ENCODE measurements at places on chromosomes 1 and 21.

- DNase-seq = no peak
Observed at GRCh38 chr1:215276582-215276981, 194.0 kb downstream of the KCNK2 start.

- DNase-seq = peak; percentile 64
Observed at GRCh38 chr1:204323887-204324286, 35.8 kb downstream of the PLEKHA6 start.

DNA sequence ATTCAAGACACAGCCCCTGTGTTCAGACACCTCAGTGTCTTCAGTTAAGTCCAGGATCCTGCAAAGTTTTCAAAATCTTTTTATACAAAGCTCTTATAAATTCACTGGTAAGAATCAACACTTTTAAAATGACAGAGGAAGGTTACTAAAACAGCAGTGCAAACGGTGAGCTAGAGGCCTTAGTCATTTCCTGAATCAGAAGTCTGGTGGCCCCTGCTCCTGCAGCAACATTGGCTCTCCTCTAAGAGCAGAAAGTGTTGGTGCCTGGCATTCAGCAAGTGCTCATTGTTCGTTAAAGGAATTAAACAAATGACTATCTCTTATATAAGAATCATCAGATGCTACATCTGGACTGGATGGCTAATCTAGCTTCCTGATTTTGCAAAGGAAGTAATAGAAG, 282.9 kb downstream of the PTGER3 start:
- DNase-seq = no peak

DNA sequence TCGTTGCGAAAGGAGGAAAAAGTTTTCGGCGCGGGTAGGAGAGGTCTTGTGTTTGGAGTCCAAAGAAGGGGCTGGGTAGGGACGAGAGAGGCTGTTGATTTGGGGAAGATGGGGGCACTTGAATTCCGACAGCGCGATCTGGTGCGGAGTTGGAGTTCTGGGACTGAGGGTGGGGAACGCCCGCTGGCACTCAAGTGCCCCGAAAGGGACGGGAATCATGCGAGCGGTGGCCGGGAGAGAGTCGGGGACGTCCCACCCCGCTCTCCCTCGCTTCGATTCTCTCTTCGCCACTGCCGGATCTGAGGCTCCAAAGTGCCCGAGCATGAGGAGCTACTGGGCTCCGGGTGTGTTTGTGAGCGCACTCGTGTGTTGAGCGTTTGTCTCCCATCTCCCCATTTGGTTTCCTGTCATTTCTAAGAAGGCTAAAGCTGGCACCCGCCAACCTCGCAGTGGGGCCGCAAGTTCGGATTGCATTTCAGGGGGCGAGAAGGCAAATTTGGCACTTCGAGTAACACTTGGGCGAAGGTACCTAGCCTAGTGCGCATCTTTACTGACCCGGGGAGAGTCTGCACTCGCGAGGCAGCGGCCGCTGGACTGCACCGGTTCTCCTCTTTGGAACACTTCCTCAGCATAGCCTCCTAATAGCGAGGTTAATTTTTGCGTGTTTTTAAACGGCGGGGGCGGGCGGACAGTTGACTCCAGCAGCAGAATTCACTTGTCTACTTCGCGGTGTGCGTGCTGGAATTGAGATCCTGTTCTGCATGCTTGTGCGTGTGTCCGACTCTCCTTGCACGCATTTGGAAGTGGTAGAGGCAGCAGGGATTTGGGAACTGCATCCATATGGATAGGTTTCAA, 1.2 kb downstream of the CHRM3 start:
- peak; percentile 24 for DNase-seq

DNA sequence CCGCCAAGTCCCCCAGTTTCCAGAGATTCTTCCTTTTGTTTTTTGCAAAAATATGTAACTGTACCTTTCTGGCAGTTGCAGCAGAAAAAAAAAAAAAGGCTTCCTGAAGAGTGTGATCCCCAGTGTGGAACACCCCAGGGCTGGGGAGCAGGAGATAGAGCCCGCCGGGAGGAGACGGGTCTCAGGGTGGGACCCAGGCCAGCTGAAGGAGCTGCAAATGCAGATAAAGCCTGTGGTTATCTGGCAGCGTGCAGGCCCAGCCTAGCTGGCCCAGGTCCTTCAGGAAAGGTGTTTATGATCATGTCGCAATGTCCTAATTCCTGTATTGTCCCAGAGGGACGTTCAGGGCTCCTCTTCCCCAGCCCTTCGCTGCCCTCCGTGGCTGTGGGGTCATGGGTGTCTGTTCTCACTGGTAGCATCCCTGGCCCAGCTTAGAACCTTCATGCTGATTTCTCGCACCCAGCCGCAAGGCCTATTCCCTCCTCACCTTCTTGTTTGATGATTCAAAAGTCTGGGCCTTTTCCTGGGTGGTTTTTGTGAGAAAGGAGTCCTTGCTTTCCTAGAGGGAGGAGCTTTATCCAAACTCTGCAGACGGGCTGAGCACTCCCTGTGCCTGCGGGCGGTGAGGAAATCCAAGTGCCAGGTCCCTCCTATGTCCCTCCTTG, 26.2 kb downstream of the RNF187 start:
- no peak for DNase-seq

DNA sequence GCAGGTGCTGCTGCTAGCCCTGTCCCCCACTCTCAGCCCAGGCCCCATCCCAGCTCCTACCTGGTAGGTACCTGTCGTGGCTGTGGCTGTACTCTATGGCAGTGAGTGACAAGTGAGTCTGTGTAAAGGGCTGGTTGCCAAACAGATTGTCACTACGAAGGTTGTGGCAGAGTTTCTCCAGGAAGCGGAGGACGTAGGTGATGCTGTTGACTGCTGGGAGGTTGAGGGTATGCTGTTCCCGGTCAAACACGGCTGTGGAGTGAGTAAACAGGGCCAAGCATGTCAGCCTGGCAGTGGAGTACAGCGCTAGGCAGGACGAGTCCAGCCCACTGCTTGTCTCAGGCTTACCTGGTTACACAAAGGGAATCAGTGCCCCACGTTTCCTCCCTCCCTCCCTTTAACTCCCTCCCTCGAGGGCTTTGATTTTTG, 24.8 kb upstream of the SLFNL1 start:
- no peak for DNase-seq

- no peak for DNase-seq
Observed at GRCh38 chr21:35895598-35895997, 164.7 kb downstream of the SETD4 start.

- no peak for DNase-seq
Observed at GRCh38 chr21:34313116-34313515, 50.7 kb upstream of the KCNE2 start.

DNA sequence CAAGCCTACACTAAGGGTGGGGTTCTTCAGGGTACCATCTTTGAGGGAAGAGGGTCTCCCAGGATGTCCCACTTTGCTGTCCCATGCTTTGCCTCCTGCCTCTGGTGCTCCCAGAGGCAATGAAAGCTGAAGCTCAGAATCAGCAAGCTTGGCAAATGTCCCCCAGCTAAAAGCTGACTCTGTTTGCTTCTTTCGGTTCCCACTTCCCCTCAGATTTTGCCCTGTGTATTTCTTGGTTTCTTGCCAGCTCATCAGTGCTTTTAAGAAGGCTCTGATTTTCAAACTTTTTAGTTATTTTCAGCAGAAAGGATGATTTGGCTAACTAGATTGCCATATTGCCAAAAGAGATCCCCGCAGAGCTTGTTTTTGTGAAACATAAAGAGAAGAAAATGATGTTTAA, 33.1 kb upstream of the COG2 start:
- no peak for DNase-seq

- no peak for DNase-seq
Observed at GRCh38 chr21:18204931-18205330, 39.7 kb upstream of the CHODL start.

Data from stimulated activated CD8-positive, alpha-beta memory T cell treated with anti-CD3 and anti-CD28 coated beads, Interleukin-4, amount 100 ng/mL, for 48 hours (primary cell).